Suprapubic skin (tissue), 4 donors: ENCODE measurements at places on chromosomes 13 and 19.

- H3K4me3 ChIP-seq = no peak overlapping the region
- DNase-seq = no peak
- no peaks in the 10 kb centered on the region for H3K27me3 ChIP-seq
- H3K36me3 ChIP-seq = no peaks in the 10 kb centered on the region
- no peak overlapping the region for H3K27ac ChIP-seq
These were observed 1.8 kb downstream of the TPRX1 start for GRCh38 chr19:47802521-47803043.

DNA sequence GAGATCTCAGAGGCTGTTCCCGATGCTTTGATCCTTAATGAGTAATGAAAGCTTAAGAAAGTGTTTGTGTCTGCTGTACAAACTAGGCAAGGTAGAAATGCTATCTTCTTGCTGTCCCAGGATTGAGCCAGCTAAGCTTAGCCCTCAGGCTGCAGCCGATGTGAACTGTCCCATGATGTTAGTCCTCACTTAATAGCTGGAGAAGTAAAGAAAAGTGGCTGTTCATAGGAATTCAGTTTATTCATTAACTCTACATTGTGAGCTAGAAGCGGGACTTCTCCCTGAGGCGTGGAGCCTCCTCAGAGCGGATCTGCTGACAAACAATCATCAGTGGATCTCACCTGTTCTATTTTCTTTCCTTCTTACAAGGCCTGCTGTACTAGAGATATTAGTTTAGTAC lies 10.1 kb upstream of the GSX1 start:
- no peaks in the 10 kb centered on the region for H3K36me3 ChIP-seq
- peaks cover 43% of the 10 kb centered on the region for H3K27me3 ChIP-seq
- no peaks in the 10 kb centered on the region for H3K4me1 ChIP-seq
- no peak overlapping the region for H3K27ac ChIP-seq
- DNase-seq = no peak

- peak overlapping the region; percentile 74 for H3K27ac ChIP-seq
- peak overlapping the region; percentile 88 for H3K4me3 ChIP-seq
- DNase-seq = no peak
- H3K4me1 ChIP-seq = peaks cover 28% of the 10 kb centered on the region
- H3K27me3 ChIP-seq = no peaks in the 10 kb centered on the region
- H3K36me3 ChIP-seq = peaks cover 9% of the 10 kb centered on the region
These were observed 616 bp downstream of the PINLYP start for GRCh38 chr19:43575955-43576878.

DNA sequence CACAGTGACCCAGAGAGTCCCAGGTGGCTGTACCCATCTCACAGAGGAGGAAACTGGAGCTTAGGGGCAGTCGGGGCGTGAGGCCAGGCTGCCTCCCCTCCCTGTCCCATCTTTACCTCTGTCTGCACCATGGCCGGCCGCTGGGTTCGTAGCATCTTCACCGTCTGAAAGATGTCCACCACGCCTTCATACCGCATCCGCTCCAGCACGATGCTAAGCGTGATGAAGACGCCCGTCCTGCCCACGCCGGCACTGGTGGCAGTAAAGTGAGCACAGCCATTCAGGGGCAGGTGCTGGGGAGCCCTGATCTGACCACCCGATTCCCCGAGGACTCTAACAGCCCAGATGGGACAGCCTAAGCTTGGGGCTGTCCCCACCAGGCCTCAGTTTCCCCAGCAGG lies 132.8 kb downstream of the PTPRS start:
- H3K27ac ChIP-seq = no peak overlapping the region
- H3K4me1 ChIP-seq = no peaks in the 10 kb centered on the region

GRCh38 chr13:112184261-112184660 lies 117.3 kb downstream of the SOX1 start:
- H3K4me1 ChIP-seq = no peaks in the 10 kb centered on the region
- no peak for DNase-seq
- H3K27me3 ChIP-seq = peaks cover 9% of the 10 kb centered on the region
- H3K36me3 ChIP-seq = no peaks in the 10 kb centered on the region
- H3K4me3 ChIP-seq = no peak overlapping the region
- no peak overlapping the region for H3K27ac ChIP-seq

- peaks cover 55% of the 10 kb centered on the region for H3K27me3 ChIP-seq
- no peak for DNase-seq
- H3K36me3 ChIP-seq = no peaks in the 10 kb centered on the region
- peaks cover 16% of the 10 kb centered on the region for H3K4me1 ChIP-seq
- no peak overlapping the region for H3K27ac ChIP-seq
These were observed 4.9 kb downstream of the SIAH3 start for GRCh38 chr13:45846681-45847080.

GRCh38 chr19:52692431-52693008 lies 42.3 kb downstream of the ZNF611 start:
- no peak for DNase-seq
- H3K27ac ChIP-seq = no peak overlapping the region
- H3K4me3 ChIP-seq = no peak overlapping the region
- H3K36me3 ChIP-seq = no peaks in the 10 kb centered on the region
- peaks cover 15% of the 10 kb centered on the region for H3K4me1 ChIP-seq

GRCh38 chr19:42512743-42513304 lies 15.5 kb downstream of the CEACAM1 start:
- no peaks in the 10 kb centered on the region for H3K36me3 ChIP-seq
- H3K27ac ChIP-seq = no peak overlapping the region
- DNase-seq = no peak
- H3K27me3 ChIP-seq = no peaks in the 10 kb centered on the region

- no peaks in the 10 kb centered on the region for H3K36me3 ChIP-seq
- H3K4me1 ChIP-seq = peaks cover 46% of the 10 kb centered on the region
- no peak overlapping the region for H3K4me3 ChIP-seq
- no peak overlapping the region for H3K27ac ChIP-seq
- H3K27me3 ChIP-seq = no peaks in the 10 kb centered on the region
- DNase-seq = no peak
These were observed 529.0 kb downstream of the MYO16 start for GRCh38 chr13:109158383-109158782.

DNA sequence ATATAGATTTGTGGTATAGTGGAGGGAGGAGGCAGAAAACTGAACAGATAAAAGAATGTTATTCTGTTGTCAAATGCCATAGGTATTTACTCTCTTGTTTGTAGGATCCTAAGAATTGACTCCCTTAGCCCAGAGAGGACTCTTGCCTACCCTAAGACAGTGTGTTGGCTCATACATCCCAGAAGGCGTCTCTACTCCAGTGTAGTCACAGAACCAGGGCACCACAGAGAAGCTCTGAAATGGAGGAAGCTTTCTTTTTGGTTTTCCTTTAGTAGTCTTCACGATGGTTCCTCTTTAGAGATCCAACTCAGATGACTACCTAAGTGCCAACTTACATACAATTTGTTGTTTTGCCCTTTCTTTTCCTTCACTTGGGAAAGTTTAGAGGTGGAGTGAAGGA lies 14.0 kb downstream of the GPR183 start:
- H3K36me3 ChIP-seq = no peaks in the 10 kb centered on the region
- H3K4me1 ChIP-seq = peaks cover 11% of the 10 kb centered on the region
- no peak for DNase-seq
- no peak overlapping the region for H3K27ac ChIP-seq
- no peak overlapping the region for H3K4me3 ChIP-seq
- H3K27me3 ChIP-seq = no peaks in the 10 kb centered on the region

DNA sequence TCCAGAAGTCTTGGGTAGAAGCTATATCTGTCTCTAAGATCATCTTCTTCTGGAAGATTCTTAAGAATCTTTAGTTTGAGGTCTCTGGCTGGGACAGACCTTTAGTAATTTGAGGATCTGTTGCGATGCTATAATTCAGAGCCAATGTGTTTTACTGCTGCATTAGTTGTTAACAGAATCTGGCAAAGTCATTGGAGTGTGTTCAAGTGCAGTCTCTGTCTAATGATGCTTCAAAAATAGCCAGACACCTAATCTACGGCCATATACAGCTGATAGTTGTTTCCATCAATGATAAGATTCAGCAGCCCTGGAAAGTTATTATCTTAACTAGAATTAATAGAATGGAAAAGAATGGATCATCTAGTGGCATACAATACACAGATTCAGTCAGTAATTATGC lies 72.6 kb downstream of the CDK8 start:
- DNase-seq = no peak
- H3K4me1 ChIP-seq = peaks cover 10% of the 10 kb centered on the region
- no peak overlapping the region for H3K4me3 ChIP-seq
- H3K27me3 ChIP-seq = no peaks in the 10 kb centered on the region

DNA sequence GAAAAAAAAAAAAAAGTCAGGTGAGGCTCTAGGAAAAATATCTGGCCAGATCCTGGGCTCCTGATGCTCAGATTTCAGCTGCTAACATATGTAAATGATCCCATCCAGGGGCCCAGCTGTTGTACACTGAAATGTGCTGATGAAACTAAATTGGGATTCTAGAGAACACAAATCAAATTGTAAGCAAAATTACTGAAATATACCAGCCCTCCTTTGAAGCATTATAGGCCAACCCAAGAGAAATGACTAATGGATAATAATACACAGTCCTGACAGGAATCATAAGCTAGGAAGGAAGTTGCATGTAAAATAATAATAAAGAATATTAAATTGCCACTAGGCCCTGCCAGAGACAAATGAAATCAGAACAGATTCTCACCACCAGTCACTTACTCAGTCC lies 17.8 kb downstream of the KCTD12 start:
- no peaks in the 10 kb centered on the region for H3K27me3 ChIP-seq
- H3K36me3 ChIP-seq = no peaks in the 10 kb centered on the region
- no peak overlapping the region for H3K27ac ChIP-seq

DNA sequence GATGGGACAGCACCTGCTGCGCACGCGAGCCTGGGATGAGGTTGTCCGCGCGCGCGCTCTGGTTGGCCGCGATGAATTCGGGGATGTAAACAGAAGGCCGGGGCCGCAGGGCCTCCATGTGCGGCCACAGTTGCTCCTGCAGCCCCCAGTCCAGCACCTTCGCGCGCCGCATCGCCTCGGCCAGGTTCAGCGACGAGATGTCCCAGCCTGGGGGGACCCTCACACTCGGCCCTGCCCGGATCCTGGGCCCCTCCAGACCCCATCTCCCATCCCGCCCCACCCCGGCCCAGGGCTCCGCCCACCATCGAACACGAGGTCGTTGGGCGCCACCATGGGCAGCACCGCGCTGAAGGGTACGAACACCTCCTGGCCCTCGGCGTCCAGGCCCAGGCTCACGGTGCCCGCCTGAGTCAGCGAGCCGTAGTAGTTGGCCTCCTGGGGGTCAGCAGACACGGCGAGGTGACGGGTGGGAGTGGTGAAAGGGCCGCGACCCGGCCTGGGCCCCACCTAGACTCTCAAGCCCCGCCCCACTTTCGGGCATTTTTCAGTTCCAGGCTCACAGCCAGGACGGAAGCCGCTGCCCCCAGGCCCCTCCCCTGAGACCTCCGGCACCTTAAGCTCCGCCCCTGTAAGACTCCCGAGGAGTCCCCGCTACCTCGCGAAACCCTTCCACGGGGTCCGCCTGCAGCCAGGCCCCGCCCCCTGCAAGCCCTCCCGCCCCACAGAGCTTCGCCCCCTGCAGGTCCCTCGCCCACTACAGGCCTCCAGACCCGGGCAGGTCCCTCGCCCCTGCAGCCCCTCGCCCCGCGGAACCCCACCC lies 1.1 kb downstream of the ISYNA1 start:
- no peak for DNase-seq
- H3K36me3 ChIP-seq = no peaks in the 10 kb centered on the region
- no peak overlapping the region for H3K27ac ChIP-seq
- H3K4me1 ChIP-seq = peaks cover 57% of the 10 kb centered on the region
- no peaks in the 10 kb centered on the region for H3K27me3 ChIP-seq

DNA sequence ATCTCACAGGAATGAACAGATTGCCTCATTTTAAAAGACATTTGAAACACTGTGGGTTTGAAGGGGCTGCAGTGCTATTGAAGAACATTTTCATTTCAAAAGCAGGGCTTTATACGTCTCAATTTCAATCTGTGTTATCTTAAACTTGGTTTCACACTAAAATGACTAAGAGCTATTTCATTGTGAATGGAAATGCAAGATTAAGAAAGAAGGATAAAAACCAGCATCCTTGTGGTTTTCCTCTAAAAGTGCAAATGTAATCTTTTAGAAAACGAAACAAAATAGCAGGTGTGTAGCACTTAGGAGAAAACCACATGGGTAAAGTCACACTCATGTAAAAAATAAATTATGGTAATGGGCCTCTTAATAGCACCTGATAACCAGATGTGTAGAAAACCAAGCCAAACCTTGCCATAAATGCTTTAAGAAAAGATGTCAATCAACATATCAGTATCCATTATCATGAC lies 397.7 kb downstream of the GPC6 start:
- no peak for DNase-seq
- no peaks in the 10 kb centered on the region for H3K27me3 ChIP-seq
- H3K4me1 ChIP-seq = no peaks in the 10 kb centered on the region
- no peaks in the 10 kb centered on the region for H3K36me3 ChIP-seq
- no peak overlapping the region for H3K27ac ChIP-seq

- no peaks in the 10 kb centered on the region for H3K27me3 ChIP-seq
- no peak overlapping the region for H3K4me3 ChIP-seq
- DNase-seq = no peak
- no peaks in the 10 kb centered on the region for H3K4me1 ChIP-seq
These were observed 44.4 kb downstream of the METTL21C start for GRCh38 chr13:102650444-102650843.

DNA sequence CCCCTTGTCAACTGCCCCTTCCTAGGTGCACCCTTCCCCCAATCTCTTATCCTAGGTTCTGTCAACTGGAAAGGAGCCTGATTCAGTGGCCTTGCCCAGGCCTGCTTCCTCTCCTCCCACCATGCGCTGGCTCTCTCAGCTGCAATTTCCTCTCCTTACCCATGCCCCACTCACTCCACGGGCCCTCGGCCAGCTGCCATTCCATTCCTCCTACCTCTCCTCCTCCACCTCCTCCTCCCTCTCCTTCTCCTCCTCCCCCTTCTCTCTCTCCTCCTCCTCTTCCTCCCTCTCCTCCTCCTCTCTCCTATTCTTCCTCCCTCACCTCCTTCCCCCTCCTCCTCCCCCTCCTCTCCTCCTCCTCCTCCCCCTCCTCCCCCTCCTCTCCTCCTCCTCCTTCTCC lies 9.6 kb upstream of the TIMM44 start:
- H3K4me1 ChIP-seq = no peaks in the 10 kb centered on the region
- no peak overlapping the region for H3K27ac ChIP-seq
- no peaks in the 10 kb centered on the region for H3K27me3 ChIP-seq
- peaks cover 4% of the 10 kb centered on the region for H3K36me3 ChIP-seq
- no peak overlapping the region for H3K4me3 ChIP-seq

- peaks cover 15% of the 10 kb centered on the region for H3K4me1 ChIP-seq
- no peaks in the 10 kb centered on the region for H3K36me3 ChIP-seq
- no peaks in the 10 kb centered on the region for H3K27me3 ChIP-seq
- no peak for DNase-seq
- H3K27ac ChIP-seq = peak overlapping the region; percentile 92
These were observed 579 bp downstream of the ZNF566 start for GRCh38 chr19:36488846-36489117.

GRCh38 chr13:48110931-48111721 lies 16.2 kb upstream of the MED4 start:
- no peak overlapping the region for H3K4me3 ChIP-seq
- H3K36me3 ChIP-seq = no peaks in the 10 kb centered on the region
- no peak for DNase-seq

DNA sequence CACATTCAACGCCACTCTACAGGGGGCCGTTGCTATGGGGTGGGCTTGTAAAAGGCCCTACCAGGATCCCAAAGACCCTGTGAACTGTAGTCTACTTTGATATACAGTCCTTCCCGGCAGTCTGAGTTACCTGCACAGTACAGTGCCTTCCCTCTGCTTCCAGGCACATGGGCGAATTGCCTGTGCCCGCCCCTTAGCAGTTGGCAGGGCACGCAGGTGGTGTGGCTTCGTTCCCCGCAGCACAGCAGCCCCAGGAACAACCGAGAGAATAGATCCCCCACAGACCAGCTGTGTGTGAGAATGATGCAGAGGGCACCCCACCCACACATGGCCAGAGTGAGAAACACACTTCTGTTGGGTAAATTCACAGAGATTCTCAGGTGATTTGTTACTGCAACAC lies 60.6 kb downstream of the MRPL57 start:
- peaks cover 8% of the 10 kb centered on the region for H3K4me1 ChIP-seq
- no peak overlapping the region for H3K4me3 ChIP-seq
- no peaks in the 10 kb centered on the region for H3K36me3 ChIP-seq
- peaks cover 6% of the 10 kb centered on the region for H3K27me3 ChIP-seq
- H3K27ac ChIP-seq = no peak overlapping the region
